ENCODE measurements at places on chromosomes 3 and 15.

GRCh38 chr15:20271647-20272046, 270.0 kb downstream of the GOLGA6L6 start:
- DNase-seq = no peak

- peak; percentile 89 for DNase-seq
Measured at GRCh38 chr3:124607163-124607562, 123.1 kb upstream of the UMPS start.

- peak; percentile 31 for DNase-seq
Measured at GRCh38 chr3:58150810-58151199, 60.0 kb downstream of the DNASE1L3 start.

DNA sequence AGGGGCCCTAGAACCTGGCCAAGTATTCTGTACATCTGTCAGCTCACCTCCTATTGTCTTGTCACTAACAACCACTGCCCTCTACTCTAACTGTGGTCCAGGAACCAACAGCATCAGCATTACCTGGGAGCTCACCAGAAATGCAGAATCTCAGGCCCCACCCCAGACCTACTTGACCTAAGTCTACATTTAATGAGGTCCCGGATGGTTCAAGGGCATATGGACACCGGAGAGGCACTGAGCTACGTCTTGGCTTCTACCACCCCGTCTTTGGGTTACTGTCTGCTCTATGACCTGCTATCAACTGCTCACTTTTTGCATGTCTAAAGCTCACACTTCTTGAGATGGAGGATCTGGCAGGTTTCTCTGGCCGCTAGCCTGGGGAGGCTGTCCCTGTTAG, 8.1 kb downstream of the GALNT15 start:
- no peak for DNase-seq

GRCh38 chr3:103167850-103168249, 733.0 kb downstream of the ZPLD1 start:
- no peak for DNase-seq

DNA sequence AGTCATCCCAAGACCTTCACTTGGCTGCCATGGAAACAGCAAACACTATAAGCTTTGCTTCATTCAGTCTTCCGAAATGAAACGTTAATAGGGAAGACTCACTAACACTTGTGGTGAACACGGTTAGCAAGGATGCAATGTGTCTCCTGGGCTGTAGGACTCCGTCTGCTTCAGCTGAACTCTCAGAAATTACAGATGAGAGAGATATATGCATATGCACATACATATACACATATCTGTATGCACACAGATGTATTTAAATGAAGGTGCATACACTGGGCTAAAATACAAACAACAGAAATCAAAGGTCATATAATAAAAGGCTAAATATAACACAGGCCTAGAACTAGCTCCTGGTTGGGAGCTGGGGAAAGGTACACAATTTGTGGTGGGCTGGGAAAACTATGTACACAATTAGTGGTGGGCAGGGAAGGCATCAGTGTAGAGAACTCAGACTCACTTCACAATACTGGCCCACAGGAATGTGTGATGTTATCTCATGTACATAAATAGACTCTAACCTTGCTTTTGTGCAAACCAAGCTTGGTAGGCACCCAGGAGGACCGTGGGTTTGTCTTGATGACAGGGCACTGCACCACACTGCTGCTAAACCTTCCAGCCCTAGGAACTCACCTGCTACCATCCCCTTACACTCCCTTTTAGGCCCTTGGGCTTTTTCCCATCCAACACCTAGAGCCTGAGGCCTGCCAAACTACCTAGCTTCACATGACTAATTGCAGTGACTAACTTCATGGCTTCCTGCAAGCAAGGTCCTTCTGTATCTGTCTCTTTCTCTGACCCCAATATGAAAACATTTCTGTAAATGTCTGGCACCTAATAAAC, 873.1 kb downstream of the NSUN3 start:
- DNase-seq = peak; percentile 1

DNA sequence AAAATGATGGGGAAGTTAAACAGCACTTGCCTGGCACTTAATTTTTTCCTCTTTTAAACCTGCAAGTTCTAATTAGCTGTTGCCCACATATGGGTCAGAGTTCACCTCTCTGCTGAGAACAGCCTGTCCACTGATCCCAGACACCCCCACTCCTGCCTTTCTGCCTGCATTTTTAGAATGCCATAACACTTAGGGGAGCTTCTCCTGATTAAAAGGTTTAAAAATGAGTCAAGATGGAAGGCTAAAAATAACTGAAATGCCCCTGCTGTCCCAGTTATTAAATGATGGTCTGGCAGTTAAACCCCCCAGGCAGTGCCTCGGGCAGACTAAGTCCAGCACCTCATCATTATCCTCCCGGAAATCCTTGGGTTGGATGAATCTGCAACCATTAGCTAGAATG, 913.6 kb upstream of the ARPP21 start:
- no peak for DNase-seq

GRCh38 chr15:83559310-83559966, 94.5 kb upstream of the ADAMTSL3 start:
- DNase-seq = peak; percentile 40

- no peak for DNase-seq
Measured at GRCh38 chr15:35111861-35112260, 26.8 kb upstream of the NANOGP8 start.

DNA sequence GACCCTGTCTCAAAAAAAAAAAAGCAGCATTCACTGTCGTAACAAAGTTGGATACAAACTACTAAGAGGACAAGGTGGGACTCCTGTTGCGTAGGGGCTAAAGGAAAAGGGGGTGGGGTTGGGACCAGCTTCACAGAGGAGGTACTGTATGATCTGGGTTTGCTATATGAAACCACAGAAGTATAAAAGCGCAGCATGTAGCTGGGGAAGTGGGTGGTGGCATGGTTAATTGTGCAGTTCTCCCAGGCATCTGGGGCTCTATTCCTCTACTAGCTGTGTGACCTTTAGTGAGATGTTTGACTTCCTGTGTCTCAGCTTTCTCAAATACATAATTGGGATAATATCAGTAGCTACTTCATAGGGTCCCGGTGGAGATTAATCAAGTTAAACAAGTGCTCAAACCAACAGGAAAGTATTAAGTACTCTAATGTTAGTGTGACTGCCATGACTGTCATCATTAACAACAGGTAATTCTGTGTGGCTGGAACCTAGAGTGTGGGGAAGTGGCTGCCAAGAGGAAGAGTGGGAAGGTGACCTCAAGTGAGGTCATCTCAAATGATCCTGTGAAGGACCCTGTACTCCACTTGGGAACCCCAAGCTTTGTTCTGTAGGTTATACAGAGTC, 11.5 kb downstream of the PARP16 start:
- DNase-seq = no peak

DNA sequence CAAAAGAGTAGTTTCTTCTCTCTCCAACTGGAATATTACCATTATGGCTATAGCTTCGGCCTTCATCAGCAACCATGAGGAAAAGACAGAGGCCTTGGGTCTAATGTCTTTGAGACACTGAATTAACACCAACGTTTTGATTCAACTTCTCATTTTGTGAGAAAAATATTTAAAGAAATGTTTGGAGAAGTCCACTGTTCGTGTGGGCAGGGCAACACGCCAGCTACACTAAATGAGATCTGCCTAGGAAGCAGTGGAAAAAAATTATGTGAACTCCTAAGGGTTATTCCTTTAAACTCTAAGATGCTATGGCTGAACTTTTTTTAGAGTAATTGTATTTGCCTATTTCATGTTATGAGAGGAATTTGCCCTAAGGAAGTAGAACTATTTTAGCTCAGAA, 41.8 kb downstream of the NCEH1 start:
- no peak for DNase-seq

- peak; percentile 99 for DNase-seq
Measured at GRCh38 chr15:48939648-48940047, 24.1 kb downstream of the SHC4 start.

GRCh38 chr3:195709676-195710085, 11.1 kb upstream of the MUC20 start:
- no peak for DNase-seq

GRCh38 chr15:99042892-99043291, 35.3 kb upstream of the PGPEP1L start:
- DNase-seq = no peak

- DNase-seq = peak; percentile 80
Measured at GRCh38 chr3:156762631-156763185, 63.4 kb upstream of the LEKR1 start.

- no peak for DNase-seq
Measured at GRCh38 chr15:41881550-41881919, 12.3 kb downstream of the SPTBN5 start.

DNA sequence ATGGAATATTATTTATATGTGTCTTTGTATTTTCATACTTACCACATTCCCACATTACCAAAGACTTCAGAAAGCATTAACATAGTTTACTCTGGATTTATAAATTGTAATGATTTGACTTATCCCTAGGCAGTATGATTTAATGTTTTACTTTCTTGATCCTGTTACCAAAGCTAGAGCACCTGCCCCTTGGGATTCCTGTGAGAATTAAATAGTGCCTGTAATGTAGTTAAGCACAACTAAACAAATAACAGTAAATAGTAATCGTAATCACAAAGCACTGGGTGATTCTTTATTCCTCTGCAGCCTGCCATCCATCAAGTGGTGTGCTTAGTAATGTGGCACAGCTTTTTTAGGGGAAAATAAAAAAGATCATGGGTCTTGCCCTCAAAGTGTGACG, 39.1 kb downstream of the ATP2C1 start:
- DNase-seq = no peak

- no peak for DNase-seq
Measured at GRCh38 chr3:161500068-161500796, 3.6 kb downstream of the OTOL1 start.

- peak; percentile 49 for DNase-seq
Measured at GRCh38 chr3:125374501-125374995, 577 bp downstream of the ZNF148 start.

DNA sequence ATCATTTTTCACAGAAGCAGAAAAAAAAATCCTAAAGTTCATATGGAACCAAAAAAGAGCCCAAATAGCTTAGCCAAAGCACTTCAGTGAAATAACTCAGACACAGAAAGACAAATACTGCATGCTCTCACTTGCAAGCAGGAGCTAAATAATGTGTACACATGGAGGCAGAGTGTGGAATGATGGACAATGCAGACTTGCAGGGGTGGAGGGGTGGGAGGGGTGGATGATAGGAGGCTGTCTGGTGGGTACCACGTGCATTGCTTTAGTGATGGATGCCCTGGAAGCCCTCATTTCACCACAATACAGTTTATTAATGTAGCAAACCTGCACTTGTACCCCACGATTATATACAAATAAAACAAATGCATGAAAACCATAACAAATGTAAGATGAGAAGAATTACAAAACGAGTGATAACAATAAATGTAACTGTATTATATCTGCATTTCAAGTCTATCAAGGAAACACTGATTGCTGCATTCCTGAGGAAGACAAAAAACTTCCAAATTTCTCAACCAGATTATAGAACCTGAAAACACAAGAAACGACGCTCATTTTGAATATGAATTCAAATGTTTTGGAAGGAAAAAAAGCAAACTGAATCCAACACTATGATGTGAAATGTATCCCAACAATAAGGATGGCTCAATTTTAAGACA, 96.5 kb downstream of the DLG1 start:
- no peak for DNase-seq

- DNase-seq = peak; percentile 10
Measured at GRCh38 chr3:111392894-111393398, 149.1 kb upstream of the CD96 start.

DNA sequence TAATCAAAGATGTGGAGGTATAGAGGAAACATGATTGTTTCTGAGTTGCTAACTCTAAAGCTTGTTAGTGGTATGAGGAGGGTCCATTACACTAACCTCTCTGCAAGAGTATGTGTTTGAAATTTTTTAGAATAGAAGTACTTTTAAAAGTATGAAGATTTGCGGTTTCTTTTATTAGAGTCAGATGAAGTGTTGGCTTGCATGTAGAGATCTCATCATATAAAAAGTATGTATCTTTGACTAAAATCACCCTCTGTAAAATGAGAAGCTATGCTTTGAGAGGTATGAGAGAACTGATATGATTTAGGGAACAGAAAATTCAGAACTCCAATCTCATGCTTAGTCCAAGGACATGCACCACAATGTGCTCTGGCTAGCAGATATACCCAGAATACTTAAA, 140.4 kb upstream of the MBNL1 start:
- no peak for DNase-seq

- no peak for DNase-seq
Measured at GRCh38 chr3:72727172-72727571, 121.1 kb downstream of the SHQ1 start.

- peak; percentile 86 for DNase-seq
Measured at GRCh38 chr3:22244761-22245521, 493.9 kb upstream of the ZNF385D start.

DNA sequence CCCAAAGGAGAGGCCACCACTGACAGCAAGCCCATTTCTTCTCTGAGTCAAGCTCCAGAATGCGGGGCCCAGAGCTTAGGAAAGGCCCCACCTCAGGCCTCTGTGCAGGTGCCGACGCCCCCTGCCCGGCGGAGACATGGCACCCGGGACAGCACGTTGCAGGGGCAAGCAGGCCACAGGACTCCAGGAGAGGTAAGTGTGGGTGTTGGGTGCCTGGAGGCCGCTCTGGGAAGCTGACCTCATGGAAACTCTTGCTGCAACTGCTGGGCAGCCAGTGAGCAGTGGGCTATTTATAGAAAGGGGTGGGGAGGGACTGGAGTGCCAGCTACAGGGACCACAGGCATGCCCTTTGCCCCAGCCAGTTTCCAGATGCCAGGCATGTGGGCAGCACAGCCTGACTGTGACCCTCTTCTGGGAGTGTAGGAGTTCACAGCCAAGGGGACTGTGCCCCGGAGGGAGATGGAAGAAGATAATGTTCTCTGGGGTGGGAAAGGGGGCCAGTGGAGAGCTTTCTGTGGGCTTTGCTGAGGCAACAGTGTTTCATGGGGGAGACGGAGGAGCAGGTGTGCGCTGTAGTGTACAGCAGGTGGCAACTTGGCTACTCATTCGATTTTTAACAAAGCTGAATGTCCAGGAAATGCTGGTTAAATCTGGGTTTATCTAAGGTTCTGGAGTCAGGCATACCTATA, 23.7 kb downstream of the ALPK3 start:
- peak; percentile 57 for DNase-seq

GRCh38 chr3:37052860-37053259, 59.5 kb downstream of the MLH1 start:
- peak; percentile 22 for DNase-seq

DNA sequence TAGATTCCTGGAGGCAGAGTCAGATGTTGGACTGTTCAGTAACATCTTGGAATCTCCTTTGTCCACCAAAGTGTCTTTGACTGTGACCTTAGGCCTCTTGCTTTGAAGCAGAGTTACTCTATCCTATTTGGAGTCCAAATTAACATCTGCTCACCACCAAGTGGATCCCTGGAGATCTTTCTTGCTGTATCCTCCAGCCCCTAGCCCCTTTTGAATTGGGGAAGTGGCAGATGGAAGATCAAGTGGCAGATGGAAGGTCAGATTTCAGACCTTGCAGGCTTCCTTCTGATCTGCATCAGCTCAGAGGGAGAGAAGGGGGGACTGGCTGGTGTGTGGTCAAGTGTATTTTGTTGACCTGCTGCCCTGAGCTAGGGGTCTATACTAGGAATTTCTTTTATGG, 125.0 kb upstream of the ROPN1 start:
- no peak for DNase-seq

GRCh38 chr3:195034101-195034500, 236.9 kb downstream of the XXYLT1 start:
- DNase-seq = no peak

- DNase-seq = no peak
Measured at GRCh38 chr15:66389098-66389858, 2.6 kb downstream of the MAP2K1 start.
